ENCODE measurements at places on chromosomes 1 and 21. TPM values are rescaled to one million over a fixed set of nuclear protein-coding genes. Genes with fewer than 3 reads are reported as not detected.

- DNase-seq: peak; percentile 81
Observed at GRCh38 chr1:202017749-202018467, 7.5 kb downstream of the ELF3 start.

DNA sequence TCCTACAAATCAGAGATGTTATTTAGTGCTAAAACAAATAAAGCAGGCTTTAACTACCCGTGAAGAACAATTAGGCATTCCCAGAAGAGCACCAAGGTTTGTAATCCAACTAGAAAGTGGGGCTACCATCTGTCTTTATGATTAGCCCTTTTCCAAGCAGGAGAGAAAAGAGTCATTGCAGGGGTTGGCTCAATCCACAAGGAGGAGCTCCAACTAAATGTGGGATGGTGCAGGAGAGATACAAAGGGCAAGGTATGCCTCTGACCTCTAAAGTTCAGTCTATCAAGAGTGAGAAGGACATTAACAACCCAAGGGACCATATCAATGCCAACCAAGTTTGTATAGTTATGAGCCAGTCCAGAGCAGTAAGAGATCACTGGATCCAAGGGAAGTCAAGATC is 382.7 kb upstream of the DUSP10 start:
- DNase-seq: no peak

GRCh38 chr1:36991551-36991950 is 42.8 kb downstream of the GRIK3 start:
- no peak for DNase-seq

OR2L13 gene
- total RNA-seq: not detected

DNA sequence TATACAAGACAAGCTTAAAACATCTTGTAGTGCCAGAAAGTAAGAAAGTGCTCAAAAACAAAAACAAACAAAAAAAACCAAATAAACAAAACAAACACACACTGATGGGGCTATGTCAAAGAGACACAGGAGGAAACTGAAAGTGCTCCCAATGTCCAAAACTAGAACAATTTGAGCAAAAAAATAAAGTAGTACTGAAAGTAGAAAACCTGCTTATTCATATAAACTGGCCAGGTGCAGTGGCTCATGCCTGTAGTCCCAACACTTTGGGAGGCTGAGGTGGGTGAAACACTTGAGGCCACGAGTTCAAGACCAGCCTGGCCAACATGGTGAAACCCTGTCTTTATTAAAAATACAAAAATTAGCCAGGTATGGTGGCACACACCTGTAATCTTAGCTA is 129.9 kb downstream of the GLUL start:
- DNase-seq: no peak

GRCh38 chr21:16407403-16408240 is 677.8 kb downstream of the USP25 start:
- no peak for DNase-seq

TNN gene
- not detected for total RNA-seq

DNA sequence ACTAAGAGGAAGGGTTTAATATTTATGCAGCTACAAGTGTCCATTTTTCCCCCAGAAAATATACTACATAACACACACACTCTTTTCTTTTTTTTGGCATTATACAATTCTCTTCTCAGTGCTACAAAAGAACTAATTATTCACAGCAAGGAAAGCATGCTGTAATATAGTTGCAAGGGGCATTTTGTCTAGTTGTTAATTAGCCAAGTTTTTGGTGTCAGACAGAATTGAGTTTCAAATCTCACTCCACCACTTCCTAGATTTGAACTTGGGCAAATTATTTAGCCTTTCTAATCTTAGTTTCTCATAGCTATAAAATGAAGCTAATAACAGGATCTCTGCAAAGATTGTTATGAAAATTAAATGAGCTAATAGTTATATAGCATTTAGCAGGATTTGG is 60.0 kb upstream of the VTCN1 start:
- no peak for DNase-seq

AGMAT gene
- not detected for total RNA-seq

TMEM200B gene
- 8.7 TPM for total RNA-seq

DNA sequence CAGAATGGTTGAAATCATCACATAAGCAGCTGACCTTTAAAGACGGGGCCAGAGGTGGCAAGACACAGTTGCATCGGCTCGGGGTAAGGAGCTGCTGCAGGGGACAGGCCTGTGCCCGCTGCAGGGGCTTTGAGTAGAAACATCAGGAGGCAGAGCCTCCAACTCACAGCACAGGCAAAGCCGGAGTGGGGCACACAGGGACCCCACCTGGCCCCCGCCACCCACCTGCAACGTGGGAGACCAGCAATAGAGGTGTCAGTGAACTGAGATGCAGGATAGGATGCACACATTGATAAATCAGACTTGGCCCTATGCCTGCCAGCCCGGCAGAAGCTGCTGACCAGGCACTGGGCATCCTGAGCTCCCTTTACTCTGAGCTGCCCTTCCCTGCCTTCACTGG is 257.2 kb downstream of the NPHP4 start:
- peak; percentile 39 for DNase-seq

GRCh38 chr21:29389136-29389535 is 90.4 kb downstream of the BACH1 start:
- no peak for DNase-seq

DNA sequence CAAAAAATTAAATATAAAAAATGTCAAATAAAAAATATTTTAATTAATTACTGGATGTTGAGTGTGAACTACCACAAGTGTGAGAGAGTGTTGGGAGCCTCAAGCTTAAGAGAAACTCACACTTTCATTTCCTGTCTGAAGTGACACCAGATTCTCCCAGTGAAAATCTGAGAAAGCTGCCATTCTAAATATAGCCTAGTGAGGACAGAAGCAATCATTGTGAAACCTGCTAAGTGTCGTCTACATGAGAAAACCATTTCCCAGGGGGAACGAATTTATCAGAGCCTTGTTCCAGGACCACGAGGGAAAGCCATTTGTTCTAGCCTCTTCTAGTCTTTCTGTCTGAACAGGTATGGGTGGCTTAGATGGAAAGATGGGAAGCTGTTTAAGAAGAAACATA is 329.3 kb upstream of the PRMT6 start:
- no peak for DNase-seq

OR6N1 gene
- total RNA-seq: 2.3 TPM

- no peak for DNase-seq
Observed at GRCh38 chr21:38574895-38575575, 76.8 kb upstream of the ERG start.

DNA sequence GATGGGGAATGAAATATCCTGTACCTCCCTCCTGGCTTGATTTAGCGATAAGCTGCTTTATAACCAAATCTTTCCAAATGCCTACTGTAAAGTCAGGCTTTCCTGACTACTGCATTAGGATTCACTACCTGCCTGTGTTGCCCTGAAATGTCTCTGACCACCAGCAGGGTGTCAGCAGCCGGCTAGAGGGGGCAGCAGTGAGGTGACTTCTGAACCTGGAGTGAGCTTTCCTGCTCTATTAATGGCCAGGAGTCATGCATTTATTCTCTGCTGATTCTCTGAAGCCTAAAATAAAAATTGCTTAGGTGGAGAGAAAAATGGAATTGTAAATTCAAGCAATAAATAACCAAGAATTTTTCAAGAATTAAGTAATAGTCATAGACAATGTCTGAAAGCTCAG is 2.5 kb downstream of the BACE2 start:
- no peak for DNase-seq

GRCh38 chr1:17925290-17926237 is 170.4 kb downstream of the ACTL8 start:
- DNase-seq: no peak

RNU1-4 gene
- total RNA-seq: 6,622 TPM

DNA sequence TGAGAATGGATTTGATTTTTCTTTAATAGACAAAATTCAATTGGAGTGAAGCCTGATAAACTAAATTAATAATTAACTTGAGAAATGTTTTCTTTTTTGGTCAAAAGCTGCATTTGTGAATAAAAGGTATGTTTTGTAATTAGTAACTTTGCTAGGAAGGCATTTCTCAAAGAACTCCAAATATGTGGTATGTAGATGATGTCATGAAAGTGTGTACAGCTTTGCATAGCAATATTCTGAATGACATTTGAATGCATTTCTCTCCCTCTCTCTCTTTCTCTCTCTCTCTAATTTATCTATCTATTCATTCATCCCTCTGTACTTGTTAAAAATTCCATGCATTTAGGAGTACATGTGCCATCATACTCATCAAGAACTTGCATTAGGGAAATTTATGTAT is 109.1 kb upstream of the ADAMTS5 start:
- DNase-seq: no peak

- no peak for DNase-seq
Observed at GRCh38 chr1:65425697-65426096, 5.2 kb downstream of the LEPR start.

GRCh38 chr1:98991127-98992012 is 13.3 kb downstream of the PLPPR5 start:
- no peak for DNase-seq

DNA sequence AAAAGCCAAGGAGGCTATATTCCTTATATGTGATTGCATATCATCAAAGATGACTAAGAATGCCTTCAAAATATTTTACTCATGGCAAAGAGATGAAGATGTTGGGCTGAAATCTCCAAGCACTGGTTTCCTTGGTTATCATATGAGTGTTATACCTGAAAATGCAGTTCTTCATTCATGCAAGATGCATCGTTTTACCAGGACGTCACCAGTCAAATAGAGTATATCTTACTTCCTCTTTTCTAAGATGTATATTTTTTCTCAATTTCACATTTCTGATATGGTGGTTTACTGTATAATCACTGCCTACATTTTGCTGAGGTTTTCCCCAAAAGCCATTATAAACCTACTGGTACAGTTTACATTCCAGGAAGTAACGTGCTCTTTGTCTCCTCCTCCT is 1085.7 kb downstream of the NCAM2 start:
- no peak for DNase-seq

SMPDL3B gene
- total RNA-seq: 29.1 TPM

DNA sequence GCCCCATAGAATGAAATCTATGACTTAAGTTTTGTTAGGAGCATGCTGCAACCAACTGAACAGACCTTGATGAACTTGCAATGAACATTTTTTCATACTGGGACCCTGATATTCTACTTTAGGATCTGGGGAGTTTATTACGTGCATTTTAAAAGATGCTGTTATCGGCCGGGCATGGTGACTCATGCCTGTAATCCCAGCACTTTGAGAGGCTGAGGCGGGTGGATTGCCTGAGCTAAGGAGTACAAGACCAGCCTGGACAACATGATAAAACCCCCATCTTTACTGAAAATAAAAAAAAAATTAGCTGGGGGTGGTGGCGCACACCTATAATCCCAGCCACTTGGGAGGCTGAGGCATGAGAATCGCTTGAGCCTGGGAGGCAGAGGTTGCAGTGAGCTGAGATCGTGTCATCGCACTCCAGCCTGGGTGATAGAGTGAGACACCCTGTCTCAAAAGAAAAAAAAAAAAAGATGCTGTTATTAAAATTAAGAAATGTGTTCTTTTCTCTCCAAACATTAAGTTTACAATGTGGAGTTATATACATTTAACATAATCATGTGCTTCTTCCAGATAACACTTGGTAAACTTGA is 7.1 kb downstream of the MPZL1 start:
- DNase-seq: no peak

TMEM51 gene
- total RNA-seq: 14.7 TPM
